NCI-H2171 treated with DMSO at 0.1 percent for 48 hours (cell line): ENCODE measurements at places on chromosomes 7 and 10.

- DNase-seq = no peak
Observed at GRCh38 chr7:135509589-135509838, 388 bp downstream of the CNOT4 start.

DNA sequence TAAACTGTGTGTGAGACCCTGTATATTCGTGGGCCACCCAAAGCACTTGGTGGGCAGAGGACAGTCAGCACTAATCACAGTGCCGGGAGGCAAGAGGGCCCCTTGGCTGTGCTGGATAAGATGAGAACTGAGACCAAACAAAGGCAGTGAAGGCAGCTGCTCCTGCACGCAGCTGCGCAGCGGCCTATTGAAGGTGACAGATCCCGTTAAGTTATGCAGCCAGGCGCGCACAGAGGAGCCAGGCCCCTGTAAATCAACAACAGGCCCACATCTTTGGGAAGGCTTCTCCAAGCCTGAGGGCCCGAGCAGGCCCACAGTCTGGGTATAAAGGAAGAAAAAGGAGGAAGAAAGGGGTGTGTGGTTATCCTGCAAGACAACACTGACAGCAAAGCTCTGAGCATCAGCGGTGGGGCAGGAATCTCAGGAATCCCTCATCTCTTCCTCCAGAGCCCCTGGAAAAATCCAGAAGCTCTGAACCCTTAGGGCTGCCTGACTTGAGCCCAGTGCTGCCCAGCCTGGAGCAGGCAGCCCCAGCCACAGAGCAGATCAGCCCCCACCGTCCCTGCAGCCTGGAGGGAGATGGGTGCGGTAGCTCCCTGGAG, 154.2 kb downstream of the ARHGAP12 start:
- DNase-seq = no peak

GRCh38 chr10:10850214-10850613, 167.5 kb upstream of the CELF2 start:
- DNase-seq = no peak

DNA sequence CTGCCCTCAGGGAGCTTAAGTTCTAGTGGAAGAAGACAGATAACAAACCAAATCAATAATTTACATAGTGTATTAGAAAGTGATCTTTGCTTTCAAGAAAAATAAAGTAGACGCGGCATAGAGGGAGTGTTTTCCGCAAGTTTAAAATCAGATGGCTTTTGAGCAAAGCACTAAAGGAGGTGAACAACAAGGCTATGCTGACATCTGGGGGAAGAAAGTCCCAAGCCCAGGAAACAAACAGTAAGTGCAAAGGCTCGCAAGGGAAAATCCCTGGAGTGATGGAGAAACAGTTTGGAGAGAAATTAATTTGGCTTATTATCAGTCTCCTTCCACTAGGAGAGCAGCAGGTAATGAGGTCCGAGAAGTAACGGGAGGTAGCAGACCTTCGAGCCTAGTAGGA, 1.9 kb upstream of the CNNM2 start:
- DNase-seq = no peak

GRCh38 chr10:1665681-1666080, 71.6 kb downstream of the ADARB2 start:
- no peak for DNase-seq

DNA sequence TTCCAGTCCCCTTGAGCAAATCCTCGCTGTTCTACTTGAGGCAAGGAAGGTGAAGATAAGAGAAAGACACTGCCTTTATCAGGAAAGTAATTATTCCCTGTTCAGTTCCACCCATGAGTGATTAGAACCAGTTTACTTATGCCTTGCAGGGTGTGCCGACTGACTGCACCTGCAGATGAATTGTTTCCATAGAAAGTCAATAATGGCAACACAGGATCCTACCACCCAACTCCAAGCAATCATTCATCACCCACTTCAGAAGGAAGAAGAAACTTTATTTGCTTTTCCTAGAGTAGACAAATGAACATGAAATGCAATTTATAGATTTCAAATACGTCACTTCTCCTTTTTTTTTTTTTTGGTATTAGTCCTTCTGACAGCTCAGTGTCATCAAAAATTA, 383.9 kb downstream of the SORCS1 start:
- no peak for DNase-seq

GRCh38 chr10:88896994-88897853, 17.2 kb downstream of the STAMBPL1 start:
- DNase-seq = no peak

- no peak for DNase-seq
Observed at GRCh38 chr7:45199506-45199905, 41.9 kb downstream of the RAMP3 start.

GRCh38 chr7:91182819-91183764, 81.1 kb upstream of the FZD1 start:
- DNase-seq = no peak

DNA sequence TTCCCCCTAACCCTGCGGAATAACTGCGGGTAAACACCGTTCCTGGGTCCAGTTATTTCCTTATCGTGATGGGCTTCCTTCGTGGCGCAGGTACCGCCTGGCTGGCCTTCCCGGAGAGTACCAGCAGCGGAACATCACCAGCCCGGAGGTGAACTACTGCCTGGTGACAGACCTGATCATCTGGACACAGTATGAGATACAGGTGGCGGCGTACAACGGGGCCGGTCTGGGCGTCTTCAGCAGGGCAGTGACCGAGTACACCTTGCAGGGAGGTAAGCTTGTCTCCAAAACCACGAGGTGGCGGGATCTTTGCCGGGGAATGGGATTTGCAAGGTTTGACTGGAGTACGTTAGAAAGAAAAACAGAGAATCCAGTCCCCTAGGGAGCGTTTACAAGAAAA, 665.0 kb upstream of the FOXK1 start:
- DNase-seq = no peak

DNA sequence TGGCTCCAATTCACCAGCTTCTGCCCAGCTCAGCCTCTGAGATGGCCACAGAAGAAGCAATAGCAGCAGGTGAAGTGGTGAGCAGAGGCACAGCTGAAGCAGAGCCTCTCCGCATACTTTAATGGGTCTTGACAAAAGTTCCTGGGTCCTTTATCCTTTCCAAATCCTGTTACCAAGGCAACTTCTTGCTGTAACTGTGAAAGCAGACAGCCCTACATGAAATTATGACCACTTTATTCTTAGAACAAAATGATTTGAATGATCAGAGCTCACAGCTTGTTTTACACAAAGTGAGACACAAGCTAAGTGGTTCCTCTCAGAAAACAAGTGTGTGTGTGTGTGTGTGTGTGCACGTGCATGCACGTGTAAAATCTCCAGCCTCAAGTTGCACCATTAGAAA, 245.6 kb downstream of the HTR7 start:
- DNase-seq = no peak

- DNase-seq = no peak
Observed at GRCh38 chr10:43981232-43981631, 332.6 kb upstream of the ZNF32 start.

- DNase-seq = no peak
Observed at GRCh38 chr7:11604505-11604904, 227.5 kb downstream of the THSD7A start.

DNA sequence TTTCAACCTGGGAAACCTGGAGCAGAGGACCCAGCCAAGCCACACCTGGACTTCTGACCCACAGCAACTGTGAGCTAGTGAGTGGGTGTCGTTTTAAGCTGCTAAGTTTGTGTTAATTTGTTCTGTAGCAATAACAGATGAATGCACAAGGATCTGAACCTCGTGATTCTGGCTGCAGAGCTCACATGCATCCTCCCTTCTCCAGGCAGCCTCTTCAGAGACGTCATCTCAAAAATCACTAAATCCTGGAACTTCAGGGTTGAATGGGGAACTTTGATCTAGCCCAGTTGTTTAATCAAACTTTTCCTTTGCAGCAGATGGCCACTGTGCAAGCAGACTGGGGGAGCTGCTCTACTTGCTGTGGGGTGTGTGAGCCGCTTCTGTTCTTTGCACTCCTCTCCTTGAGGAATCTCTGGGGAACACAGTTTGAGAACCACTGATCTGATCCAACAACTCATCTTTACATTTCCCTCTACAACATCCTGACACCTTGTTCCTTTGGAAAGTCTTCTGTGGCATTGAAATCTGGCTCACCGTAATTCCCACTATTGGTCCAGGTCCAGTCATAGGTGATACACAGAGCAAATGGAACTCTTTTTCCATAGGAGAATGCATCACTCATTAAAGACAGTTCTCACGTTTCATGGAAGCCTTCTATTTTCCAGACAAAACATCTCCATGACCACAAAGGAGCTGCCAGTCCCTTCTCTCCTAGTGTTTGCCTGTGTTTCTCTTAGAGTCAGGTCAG, 90.3 kb downstream of the CHN2 start:
- DNase-seq = no peak

GRCh38 chr7:20140291-20141001, 76.7 kb downstream of the MACC1 start:
- no peak for DNase-seq
